GM04503 (cell line): ENCODE measurements at places on chromosomes 6 and 20.

DNA sequence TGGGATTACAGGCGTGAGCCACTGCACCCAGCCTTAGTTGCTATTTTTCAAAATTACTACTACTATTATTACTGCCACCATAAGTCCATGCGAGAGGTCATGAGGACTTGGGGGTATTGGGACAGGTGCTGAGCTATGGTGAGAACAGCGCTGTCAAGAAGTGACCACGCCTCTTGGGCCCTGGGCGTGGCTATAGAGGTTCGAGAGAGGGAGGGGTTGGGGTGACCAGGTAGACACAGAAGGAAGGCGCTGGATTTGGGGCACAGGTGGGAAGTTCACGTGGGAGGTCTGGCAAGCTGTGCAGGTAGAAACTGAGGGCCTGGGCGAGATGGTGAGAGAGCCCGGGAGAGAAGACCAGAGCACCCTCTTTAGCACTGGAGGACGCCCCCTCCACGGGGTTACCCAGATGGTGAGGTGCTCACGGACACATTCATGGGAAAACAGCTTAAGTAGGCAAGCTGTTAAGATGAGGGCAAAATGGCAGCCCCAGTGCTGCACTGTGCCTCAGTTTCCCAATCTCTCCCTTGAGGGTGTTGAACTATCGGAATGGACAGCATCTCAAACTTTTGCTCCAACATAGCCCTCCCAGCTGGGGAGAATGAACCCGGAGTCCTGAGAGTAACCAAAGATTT, 61.0 kb downstream of the RAB44 start:
- no peak for DNase-seq

DNA sequence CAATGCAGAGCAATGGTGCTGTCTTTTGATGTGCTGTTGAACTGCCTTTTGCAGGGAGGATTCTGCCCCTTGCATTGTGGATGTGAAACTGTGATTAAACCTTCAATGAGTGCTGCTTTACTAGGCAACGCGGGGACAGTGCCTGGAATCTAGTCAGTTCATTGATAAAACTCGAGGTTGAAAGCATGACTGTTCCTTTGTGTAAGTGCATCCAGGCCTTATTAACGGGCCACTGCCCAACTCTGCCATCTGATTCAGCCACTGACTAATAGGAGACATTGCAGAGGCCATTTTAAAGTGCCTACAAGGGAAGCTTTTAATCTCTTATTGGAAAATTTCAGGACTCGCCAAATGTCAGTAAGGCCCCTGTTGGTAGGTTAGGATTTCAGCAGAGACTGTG, 49.3 kb downstream of the SLC35F1 start:
- no peak for DNase-seq

DNA sequence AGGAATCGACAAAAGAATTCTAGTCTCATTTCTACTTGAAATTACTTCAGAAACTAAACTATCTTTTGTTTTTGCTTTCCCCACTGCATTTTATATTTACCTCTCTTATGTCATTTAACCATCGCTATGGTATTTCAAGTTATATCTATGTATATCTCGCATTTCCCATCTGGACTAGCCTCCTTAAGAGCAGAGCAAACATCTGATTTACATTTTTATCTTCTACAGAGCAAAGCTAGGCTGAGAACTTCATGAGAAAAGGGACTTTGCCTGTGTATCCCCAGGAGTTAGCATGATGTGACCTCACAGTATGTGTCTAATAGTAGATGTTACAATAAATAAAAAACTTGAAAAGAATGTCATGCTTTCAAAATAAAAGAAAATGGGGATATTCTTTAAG, 201.2 kb downstream of the PTPRK start:
- DNase-seq, result no peak

DNA sequence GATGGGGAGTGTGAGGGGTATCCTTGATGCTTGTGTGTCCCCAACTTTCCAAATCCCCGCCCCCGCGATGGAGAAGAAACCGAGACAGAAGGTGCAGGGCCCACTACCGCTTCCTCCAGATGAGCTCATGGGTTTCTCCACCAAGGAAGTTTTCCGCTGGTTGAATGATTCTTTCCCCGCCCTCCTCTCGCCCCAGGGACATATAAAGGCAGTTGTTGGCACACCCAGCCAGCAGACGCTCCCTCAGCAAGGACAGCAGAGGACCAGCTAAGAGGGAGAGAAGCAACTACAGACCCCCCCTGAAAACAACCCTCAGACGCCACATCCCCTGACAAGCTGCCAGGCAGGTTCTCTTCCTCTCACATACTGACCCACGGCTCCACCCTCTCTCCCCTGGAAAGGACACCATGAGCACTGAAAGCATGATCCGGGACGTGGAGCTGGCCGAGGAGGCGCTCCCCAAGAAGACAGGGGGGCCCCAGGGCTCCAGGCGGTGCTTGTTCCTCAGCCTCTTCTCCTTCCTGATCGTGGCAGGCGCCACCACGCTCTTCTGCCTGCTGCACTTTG, at the start of gene TNF:
TSS of gene TNF (plus strand) at position 231 of the 567 bp plus-strand sequence. CDS start at position 408, 177 bp downstream.
- no peak for DNase-seq

DNA sequence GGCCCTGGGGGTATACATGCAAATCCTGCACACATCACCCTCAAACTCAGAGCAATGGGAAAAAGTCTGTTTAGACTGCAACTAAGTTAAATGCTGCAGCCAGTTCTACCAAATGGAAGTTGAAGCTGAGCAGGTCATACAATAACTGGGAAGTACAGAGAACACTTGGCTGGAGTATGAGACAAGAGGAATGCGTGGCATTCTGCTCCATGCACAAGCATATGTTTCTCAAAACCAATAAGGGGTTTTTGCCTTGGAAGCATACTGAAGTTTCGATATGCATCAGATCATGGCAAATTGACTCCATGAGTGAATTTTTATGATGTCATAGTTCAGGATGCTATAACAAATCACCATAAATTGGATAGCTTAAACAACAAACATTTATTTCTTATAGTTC, 193.8 kb downstream of the COL12A1 start:
- DNase-seq, result no peak

DNA sequence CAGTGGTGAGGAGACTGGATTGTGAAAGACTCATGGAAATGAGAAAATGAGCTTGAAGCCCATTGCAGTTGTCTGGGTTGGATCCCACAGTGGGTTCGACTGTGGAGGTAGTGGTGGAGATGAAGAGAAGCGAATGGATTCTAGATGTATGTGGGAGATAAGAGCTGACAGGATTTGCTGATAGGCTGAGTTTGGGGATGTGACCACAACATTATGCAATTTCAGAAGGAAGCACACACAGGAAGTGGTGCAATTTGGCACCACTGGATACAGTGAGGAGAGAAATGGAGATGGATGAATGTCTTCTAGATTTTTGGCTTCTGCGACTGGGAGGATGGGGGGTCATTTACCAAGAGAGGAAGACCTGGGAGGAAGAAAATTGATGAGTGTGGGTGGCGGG, 64.4 kb upstream of the MAFB start:
- DNase-seq, result no peak

GRCh38 chr6:155212106-155212505, 51.7 kb upstream of the CLDN20 start:
- no peak for DNase-seq

DNA sequence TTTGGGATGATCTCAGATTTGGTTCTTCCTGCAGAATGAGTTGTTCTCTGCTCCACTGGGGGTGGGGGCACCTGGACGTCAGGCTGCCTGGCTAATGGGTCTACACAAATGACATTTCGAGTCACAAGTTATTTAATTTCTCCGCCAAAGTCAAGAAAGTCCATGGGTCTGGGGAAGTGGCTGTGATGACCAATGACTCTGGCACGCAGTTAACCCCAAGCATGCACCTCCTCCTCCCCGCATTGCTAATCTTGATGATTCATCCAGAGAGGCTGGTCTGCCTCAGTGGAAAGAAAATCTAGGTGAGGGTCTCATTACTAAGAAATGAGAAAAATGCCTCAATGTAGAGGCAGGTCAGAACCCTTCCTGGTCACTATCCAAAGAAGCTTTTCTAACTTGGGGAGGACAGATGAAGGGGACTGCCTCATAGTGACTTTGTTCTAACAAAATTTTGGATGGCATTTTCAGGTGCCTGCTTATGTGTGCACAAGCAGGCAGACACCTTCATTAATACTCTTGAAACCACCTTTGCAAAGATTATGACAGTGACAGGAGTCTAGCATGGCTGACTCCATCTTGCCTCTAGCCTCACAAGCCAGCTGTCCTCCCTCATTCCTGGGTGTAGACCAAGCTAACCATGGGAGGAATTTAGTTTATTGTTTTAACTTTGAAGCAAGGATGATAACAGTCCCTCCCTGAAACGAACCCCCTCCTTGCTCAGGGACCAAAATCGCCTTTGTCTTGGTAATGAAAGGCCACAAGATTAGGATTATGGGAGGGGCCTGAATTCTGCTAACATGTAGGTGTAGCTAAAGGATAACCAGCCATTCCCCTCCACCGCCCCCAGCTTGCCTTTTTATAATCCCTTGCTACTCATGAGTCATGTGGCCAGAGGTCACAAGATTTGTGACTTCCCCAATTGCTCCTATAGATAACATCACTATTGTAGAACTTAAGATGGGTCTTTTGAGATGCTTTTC, 98.6 kb upstream of the MRPS10 start:
- DNase-seq, result peak; percentile 87

- DNase-seq, result no peak
Measured at GRCh38 chr6:7561153-7561964, 19.9 kb downstream of the DSP start.

GRCh38 chr6:10390495-10391298, 24.2 kb downstream of the TFAP2A start:
- DNase-seq, result no peak

GRCh38 chr6:63527658-63528514, 44.4 kb upstream of the LOC128125822 start:
- DNase-seq, result peak; percentile 75

- DNase-seq, result no peak
Measured at GRCh38 chr20:64104667-64105451, 2.5 kb downstream of the NPBWR2 start.

DNA sequence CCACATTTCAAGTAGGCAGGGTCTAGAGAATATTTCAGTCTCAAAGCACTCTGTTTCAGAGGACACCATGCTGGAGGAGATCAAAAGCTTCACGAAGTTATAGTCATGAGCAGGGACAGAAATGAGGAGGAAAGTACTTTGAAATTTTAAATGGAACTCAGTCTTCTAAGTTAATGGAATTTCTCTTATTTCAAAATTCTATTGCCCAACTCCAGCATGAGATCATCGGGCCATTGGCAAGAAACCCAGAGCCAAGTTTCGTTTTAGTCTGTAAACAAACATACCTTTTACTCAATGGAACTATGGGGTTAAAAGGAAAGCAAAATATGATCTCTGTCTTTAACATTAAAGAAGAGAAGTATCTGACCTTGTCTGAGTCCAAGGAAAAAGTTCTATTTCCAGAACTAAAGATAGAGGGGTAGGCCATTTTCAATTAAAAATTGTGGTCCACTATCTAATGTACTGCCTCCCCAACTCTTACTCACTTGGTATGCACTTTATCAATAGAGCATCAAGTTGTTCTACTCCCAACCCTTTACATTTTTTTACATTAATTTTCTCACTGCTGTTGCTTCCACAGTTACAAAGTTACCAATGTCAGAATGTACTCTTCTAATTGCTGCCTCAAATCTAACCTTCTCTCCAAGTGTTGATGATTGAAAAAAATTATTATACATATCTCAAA, 235.3 kb upstream of the NRSN1 start:
- no peak for DNase-seq

- no peak for DNase-seq
Measured at GRCh38 chr20:39943336-39943735, 745.7 kb downstream of the MAFB start.

DNA sequence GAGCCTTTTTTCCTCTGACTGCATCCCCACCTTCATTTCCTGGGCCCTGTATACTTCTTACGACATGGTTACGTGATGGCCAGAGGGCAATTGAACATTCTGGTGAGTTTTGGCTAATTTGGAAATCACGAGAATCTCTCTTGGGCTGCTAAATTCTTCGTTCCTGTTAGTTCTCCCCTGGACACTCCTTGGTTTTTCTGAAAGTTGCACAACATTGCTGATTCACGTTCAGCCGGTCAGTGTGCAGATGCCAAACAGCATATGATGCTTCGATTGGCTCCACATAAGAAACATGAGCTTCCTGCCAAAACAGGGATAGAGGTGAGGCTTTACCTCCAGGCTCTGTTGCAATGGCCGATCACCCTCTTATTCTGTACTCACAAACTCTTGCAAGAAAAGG, 119.4 kb upstream of the LY86 start:
- no peak for DNase-seq

DNA sequence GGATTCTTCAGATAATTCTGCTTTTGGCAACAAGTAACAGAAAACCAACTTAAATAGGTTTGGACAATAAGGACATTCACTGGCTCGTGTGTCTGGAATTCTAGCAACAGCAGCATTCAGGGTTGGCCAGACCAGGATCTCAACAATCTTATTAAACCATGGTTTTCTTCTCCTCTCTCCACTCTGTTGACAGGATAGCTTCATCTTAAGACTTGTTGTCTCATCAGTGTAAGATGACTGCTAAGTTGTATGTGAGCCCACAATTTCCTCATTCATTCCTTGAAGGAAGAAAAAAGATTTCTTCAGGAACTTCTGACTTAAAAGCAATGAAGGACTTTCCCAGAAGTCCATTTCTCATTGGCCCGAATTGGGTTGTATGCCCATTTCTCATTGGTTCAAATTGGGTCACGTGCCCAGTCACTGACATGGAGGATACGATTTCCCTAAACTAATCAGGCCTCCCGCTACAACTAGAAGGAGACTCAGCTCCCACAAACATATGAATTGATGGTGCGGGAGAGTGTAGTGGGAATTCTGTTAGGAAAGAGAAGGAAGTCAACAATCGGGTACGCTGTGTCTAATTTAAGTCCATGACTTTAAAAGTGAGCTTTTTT, 83.7 kb downstream of the SLC22A3 start:
- DNase-seq, result no peak

- DNase-seq, result no peak
Measured at GRCh38 chr6:140897349-140897748, 1235.4 kb upstream of the GJE1 start.

GRCh38 chr6:12271997-12272396, 18.2 kb upstream of the EDN1 start:
- no peak for DNase-seq

GRCh38 chr20:4509825-4510522, 211.7 kb upstream of the PRND start:
- no peak for DNase-seq

GRCh38 chr6:72784071-72784470, 162.2 kb downstream of the KCNQ5 start:
- no peak for DNase-seq

GRCh38 chr6:16450821-16451220, 212.4 kb downstream of the GMPR start:
- no peak for DNase-seq

DNA sequence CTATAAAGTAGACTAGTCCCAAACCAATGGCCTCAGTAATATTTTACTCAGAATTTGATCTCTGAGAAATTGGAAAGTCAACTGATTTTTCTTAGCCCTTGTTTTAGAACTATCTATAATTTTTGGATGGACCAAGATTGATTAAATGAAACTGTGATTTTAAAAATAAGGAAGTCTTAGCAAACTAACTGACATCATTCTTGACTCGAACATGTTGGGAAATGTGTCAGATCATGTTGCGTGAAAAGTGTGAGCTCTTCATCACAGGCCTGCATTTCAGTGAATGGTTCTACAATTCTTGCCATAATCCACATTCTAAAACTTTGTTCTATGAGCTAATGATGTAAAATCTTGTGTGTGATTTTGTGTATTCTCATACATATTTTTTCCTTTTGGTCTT, 11.0 kb downstream of the TNFAIP3 start:
- DNase-seq, result no peak

- DNase-seq, result peak; percentile 48
Measured at GRCh38 chr6:30981942-30982772, 1.4 kb upstream of the MUC21 start.
